Stimulated activated CD8-positive, alpha-beta memory T cell treated with anti-CD3 and anti-CD28 coated beads, Interleukin-7, amount 100 ng/mL, for 24 hours (primary cell): ENCODE measurements at places on chromosomes 12 and 14.

GRCh38 chr14:68939893-68940613 lies 39.0 kb downstream of the ACTN1 start:
- DNase-seq = no peak

GRCh38 chr12:74647256-74647655 lies 109.6 kb downstream of the ATXN7L3B start:
- no peak for DNase-seq

- no peak for DNase-seq
Observed at GRCh38 chr12:117119592-117120198, 20.5 kb upstream of the TESC start.

GRCh38 chr14:103488071-103488470 lies 34.6 kb downstream of the CKB start:
- DNase-seq = no peak

DNA sequence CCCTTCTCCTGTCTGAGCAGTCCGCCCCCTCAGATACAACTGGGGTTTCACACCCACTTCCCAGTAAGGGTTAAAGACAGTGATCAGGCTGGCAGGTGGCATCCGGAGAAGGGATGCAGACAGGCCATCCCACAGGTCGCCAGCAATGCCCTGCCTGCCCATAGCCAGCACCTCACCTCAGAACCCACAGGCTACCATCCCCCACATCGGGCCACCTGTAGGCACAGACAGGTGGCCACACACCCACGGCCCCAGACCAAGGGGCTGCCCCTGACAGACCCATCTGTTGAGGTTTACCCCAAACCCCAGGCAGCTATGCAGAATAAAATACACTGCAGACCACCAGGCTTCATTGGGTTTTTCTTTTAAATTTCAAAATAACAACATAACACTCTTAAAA lies 57.5 kb downstream of the CCNK start:
- DNase-seq = no peak

DNA sequence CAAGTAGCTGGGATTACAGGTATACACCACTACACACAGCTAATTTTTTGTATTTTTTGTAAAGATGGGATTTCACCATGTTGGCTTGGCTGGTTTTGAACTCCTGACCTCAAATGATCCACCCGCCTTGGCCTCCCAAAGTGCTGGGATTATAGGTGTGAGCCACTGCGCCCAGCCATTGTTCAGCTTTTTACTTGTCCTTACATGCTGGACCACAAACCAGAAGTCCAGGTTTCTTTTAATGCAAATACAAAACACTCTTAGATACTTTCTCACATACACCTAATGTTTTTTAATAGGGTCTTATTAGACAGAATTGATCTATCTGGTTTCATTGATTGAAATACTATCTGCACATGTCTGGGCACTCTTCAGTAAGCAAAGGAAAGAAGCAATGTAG lies 40.5 kb downstream of the BTG1 start:
- DNase-seq = no peak

DNA sequence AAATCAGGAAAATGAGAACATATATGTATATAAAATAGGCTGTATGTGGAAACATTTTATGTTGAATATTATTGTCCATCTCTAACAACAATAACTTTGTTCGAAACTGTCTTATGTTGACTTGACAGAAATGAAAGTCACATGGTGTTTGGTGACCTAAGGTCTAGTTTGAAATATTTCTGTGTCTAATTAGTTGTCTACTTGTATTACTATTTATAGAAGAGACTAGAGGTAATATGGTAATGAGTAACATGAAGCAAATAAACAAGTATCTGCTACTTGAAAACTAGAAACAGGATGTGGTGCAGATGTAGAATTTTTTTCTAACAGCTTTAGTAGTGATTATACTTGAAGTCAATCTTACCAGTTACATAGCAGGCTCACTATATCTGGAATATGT lies 3.9 kb downstream of the GPHN start:
- DNase-seq = no peak

GRCh38 chr12:6374028-6374785 lies 1.2 kb downstream of the SCNN1A start:
- no peak for DNase-seq

DNA sequence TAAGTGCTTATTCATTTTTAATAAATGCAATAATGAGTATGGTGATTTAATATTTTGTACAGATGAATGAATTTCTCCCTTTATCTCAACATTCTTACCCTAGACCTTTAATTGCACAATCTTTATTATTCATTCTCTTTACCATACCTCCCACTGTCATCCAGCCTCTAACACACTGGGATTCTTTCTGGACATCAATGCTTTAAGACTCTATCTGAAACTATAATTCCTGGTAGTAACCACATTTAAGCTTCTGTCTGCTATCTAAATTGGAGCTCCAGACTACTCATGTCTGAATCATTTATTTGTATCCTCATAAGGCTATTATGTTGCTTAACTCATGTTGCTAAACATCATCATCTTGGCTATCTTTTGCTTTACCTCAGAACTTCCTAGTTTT lies 270.2 kb downstream of the ALG10B start:
- DNase-seq = no peak

- no peak for DNase-seq
Observed at GRCh38 chr12:9040484-9041186, 51.3 kb downstream of the KLRG1 start.

DNA sequence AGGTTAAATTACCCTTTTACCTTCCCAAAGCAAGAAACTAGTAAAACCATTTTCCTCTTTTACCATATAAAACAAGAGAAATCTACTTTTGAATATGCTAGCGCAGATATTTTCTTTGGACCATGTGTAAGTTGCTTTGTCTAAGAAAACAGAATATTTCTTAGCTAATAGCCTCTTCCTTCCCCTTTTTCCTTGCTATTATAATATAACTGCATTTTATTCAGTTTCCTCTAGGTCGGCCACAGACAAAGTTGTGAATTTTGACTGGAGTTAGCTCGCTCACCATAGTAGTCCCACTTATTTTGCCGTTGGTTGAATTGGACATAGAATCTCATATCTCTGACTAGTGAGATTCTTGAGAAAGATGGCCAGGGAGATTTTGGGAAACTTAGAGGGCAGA lies 115.6 kb downstream of the PLEKHA5 start:
- no peak for DNase-seq

GRCh38 chr12:12930633-12931219 lies 21.2 kb downstream of the GPRC5D start:
- no peak for DNase-seq

DNA sequence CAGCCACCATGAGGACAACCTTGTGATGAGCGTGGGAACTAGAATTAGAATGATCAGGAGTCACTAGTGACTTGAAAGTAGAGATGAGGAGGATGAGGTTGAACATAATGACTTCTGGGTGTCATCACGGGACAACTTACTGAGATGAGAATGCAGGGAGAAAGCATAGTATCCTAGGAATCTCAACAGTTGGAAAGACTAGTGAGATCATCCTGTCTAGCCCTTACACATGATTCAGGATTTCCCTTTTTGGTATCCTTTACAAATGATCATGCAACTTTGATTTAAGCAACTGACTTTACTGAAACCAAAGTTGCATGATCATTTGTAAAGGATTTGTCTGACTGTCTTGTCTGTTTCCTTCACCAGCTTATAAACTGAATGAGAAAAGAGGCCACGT lies 51.8 kb upstream of the HIF1A start:
- no peak for DNase-seq

GRCh38 chr14:105366386-105367074 lies 31.8 kb upstream of the TEX22 start:
- DNase-seq = no peak

GRCh38 chr12:88556213-88556774 lies 24.0 kb downstream of the KITLG start:
- DNase-seq = no peak
